ENCODE measurements at places on chromosomes 6 and 20. TPM values are rescaled to one million over a fixed set of nuclear protein-coding genes. Genes with fewer than 3 reads are reported as not detected.

DNA sequence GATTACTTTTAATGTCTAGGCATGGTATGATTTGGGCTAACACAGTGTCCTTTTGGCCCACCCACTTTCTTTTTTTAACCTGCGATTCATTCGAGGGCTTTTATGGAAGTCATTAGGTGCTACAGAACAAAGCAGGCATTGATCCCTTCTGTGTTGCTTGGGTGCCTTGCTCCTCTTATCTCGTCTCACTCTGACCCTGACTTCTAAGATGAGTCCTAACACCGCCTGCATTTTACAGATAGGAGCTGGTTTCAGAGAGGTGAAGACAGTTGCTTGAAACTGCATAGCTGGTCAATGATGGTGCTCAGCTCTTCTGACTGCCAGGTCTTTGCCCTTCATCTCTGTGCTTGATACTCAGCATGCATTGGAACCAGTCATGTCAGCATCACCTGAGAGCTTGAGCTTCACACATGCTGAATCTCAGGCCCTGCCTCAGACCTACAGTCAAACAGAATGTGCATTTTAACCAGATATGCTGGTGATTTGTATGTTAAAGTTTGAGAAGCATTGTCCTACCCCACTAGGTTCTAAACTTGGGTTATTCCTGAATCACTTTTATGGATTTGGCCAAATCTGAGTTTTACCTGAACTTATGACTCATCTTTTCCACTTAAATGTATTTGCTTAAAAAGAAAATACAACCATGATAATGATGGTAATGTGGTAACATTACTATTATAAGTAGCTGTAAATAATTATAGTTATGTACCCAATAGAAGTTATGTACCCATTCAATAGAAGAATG is 142.3 kb downstream of the PLCB4 start:
- no peak for DNase-seq

- DNase-seq = no peak
These were observed 5.4 kb downstream of the NPBWR2 start for GRCh38 chr20:64101731-64102621.

BPIFB2 gene
- not detected for polyA plus RNA-seq

DNA sequence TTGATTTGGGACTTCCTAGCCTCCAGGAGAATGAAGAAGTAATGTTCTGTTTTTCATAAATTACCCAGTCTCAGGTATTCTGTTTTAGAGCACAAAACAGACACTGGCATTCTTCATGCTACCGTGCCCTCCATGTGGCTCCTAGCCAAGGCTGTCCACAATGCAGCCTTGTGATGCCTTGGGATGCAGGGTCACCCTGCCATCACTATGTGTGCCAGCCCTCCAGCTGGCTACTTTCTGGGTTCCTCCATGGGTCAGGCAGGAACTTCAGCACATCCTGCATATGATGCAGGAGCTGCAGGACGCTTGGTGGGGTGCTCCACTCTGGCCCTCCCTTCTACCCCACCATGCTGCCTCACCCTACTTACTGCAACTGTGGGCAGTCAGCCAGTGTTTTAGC is 38.0 kb upstream of the FAM50B start:
- no peak for DNase-seq

ELOVL2 gene
- 2.1 TPM for polyA plus RNA-seq

KIZ gene
- 17.7 TPM for polyA plus RNA-seq

GNAS-AS1 gene
- 2.5 TPM for polyA plus RNA-seq

PAX1 gene
- polyA plus RNA-seq = 0.97 TPM

GRCh38 chr6:4545893-4546292 is 230.3 kb upstream of the CDYL start:
- DNase-seq = no peak

- no peak for DNase-seq
These were observed 30.7 kb downstream of the C6orf163 start for GRCh38 chr6:87375315-87375714.

GRCh38 chr6:52662031-52662430 is 8.9 kb upstream of the TMEM14A start:
- DNase-seq = no peak

Data from hindlimb muscle (tissue), 1 donor.